ENCODE measurements at places on chromosomes 12 and 14.

- DNase-seq, result no peak
These were observed 58.9 kb upstream of the EEA1 start for GRCh38 chr12:92987846-92988621.

DNA sequence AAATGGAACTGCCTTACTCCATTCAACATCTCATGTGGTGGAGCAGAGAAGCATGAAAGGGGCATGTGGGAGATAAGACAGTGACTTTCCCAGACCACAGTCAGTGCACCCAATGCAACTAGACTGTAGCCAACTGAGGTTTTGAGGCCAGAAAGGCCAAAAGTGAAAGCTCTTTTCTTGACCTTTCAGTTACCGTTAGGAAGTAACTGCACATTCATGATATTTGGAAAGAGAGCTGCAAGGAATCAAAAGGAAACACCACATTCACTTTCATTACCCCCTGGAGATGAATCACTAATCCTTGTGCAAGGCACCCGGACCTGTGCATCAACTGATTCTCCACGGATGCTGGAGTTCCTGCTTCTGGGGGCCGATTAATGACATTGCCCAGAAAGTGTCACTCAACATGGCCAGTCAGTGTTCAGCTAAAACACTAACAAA is 72.9 kb upstream of the ELK3 start:
- DNase-seq, result no peak

- no peak for DNase-seq
These were observed 318.1 kb downstream of the AEBP2 start for GRCh38 chr12:19757317-19757877.

GRCh38 chr14:91317381-91318308 is 73.1 kb upstream of the GPR68 start:
- peak; percentile 61 for DNase-seq

GRCh38 chr12:80659512-80660063 is 47.8 kb upstream of the MYF6 start:
- DNase-seq, result no peak

- no peak for DNase-seq
These were observed 9.3 kb upstream of the C12orf43 start for GRCh38 chr12:121025442-121026226.
